ENCODE measurements at places on chromosomes 7 and 10.

GRCh38 chr7:158246272-158246959 lies 341.2 kb downstream of the PTPRN2 start:
- DNase-seq = no peak

DNA sequence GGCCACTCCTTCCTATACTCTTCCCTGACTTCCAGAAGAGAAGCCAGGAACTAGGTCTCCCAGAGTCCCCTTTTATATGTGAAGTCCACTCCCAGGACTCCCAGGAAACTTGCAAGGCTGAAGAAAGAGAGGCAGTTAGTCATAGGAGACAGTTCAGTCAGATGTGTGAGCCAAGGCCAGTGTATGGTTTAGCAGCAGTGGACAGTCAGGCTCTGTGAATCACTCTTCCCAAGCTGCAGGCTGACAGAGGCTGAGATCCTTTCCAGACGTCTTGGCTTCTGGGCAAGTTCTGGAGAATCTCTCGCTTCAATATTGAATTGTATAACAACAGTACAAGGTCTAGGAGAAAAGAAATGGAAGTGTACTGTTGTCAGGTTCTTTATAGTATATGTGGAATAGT lies 26.9 kb downstream of the BLVRA start:
- no peak for DNase-seq

GRCh38 chr7:15143121-15143520 lies 240.6 kb upstream of the DGKB start:
- DNase-seq = no peak

GRCh38 chr7:111137296-111138192 lies 46.6 kb downstream of the LRRN3 start:
- no peak for DNase-seq

GRCh38 chr7:158107806-158108205 lies 479.8 kb downstream of the PTPRN2 start:
- no peak for DNase-seq

- no peak for DNase-seq
These were observed 65.3 kb downstream of the CARD11 start for GRCh38 chr7:2978408-2978807.

DNA sequence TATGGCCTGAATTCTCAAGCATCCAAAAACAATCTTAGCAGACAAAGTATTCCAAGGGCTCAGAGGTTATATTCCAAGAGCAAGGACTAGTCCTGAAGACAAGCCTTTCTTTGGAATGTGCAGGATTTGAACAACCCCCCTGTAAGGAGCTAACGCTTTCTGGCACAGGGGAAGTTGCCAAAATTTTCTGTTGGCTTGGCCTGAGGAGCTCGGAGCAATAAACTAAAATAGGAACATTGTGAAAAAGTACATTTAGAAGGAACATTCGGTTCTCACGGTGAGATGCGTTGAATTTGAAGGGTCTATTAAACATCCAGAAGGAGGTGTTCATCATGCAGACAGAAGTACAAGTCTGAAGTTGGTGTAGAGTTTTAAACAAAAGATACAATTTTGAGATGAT lies 1030.5 kb upstream of the CELF2 start:
- no peak for DNase-seq

- DNase-seq = no peak
These were observed 102.2 kb downstream of the RNF216 start for GRCh38 chr7:5679048-5679812.

GRCh38 chr10:4370376-4370775 lies 455.6 kb upstream of the AKR1E2 start:
- no peak for DNase-seq

DNA sequence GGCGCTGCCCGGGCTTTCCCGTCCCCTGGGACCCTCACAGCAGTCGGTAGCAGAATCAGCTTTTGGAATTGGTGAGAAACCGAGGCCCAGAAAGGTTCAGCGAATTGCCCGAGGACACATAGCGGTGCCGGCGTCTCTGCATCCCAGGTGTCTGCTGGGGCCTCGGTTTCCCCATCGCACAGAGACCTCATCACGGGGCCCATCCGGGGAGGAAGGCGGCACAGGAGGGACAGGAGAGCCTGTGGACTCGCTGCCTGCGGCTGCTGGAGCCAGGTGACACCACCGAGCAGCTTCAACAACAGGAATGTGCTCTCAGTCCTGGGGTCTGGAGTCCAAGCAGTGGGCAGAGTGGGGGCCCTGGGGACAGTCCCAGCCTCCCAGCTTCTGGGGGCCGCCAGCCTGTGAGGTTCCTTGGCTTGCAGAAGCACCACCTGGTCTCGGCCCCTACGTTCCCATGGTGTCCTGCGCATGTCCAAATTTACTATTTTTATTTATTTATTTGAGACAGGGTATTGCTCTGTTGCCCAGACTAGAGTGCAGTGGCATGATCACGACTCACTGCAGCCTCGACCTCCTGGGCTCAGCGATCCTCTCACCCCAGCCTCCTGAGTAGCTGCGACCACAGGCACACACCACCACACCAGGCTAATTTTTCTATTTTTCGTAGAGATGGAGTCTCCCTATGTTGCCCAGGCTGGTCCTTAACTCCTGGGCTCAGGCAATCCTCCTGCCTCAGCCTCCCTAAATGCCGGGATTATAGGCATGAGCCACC lies 539 bp upstream of the COX19 start:
- DNase-seq = no peak

DNA sequence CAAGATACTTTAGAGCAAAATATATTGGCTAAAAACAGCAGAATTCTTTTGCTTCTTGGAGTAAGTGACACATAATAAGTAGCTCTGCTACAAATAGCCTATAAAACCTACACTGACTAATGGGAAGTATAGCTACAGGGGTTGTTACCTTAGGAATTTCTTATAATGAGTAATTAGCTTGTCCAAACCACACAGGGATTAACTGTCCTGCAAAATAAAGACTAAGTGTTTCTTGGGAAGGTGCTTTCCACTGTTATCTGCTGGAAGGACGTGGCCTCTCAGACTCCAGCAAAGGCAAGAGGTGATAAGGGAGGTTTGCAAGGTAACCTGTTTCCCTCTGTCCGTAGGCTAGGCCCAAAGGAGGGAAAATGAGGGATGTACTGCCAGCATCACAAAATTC lies 302.4 kb downstream of the DOCK4 start:
- DNase-seq = no peak

DNA sequence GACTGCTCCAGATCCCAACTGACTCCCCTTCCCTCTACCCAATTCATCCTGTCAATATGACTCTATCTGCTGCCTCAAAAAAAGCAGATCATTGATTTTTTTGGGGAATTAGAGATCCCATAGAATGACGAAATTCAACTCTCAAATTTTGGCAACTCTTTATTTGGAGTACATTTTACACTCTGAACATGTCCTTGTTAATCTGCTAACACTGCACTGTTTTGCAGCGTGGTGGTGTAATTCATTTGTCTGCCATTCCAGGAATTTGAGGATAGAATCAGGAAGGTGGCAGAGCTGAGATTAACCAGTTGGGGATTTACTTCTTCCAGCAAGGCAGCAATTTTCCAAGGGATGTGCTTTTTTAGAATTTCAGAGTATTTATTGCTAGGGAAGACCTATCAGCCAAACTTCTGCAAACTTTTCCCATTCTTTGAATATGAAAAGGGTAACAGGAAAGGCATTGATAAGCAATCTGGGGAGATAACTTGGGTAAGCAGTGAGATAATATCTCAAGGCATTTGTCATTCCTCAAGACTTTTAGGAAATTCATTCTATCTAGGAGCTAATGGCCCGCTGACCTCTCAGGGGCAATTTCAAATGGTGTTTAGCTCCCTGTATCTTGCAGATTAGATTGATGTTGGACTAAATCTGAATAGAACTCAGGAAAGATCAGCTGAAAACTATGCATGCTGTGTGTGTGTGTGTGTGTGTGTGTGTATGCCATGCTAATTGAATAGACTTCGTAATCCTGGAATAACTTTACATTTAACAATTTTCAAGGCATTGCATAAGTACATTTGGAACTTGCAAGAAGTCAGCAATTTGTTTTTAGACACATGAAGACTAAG lies 9.7 kb downstream of the BAMBI start:
- no peak for DNase-seq

DNA sequence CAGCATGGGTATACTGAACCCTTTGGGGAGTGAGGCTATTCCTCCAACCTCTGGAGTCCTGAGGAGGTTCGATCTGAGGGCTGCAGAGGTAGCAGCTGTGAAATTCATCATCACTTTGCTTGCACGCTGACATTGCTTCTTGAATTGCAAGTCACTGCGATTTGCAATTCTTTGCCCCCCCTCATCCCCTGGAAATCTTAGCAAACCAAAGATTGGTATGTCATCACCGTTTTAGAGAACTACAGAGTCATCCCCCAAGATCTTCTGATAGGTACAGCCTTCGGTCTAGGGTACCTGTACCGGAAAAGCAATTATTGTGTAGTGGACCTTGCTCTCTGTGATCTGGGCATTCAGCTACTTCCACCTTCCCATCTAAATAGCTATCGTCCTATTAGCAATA lies 192.6 kb downstream of the KLF6 start:
- DNase-seq = no peak

GRCh38 chr10:34392641-34393170 lies 422.4 kb downstream of the PARD3 start:
- no peak for DNase-seq

Measured in esophagus squamous epithelium (tissue), 5 donors.